ENCODE measurements at places on chromosomes 2 and 18. TPM values are rescaled to one million over a fixed set of nuclear protein-coding genes. Genes with fewer than 3 reads are reported as not detected.

- DNase-seq: no peak
Measured at GRCh38 chr18:39776766-39777165, 2178.3 kb upstream of the PIK3C3 start.

DNA sequence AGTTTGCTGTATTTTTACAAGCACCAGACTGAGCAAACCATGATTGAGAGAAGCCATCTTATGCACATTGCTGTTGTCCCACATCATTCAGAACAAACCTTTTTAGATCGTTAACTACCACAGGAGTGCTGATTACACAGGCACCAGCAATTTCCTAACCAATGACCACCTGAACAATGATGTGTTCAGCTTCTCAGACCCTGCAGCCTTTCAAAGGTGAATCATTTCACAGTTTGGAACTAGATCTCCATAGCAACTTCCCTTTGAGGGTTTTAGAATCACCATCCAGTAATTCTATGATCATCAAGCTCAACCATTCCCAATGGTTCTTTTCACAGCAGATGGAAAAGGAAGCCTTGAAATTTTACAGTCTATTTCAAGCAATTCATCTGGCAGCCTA lies 71.4 kb downstream of the OLA1 start:
- peak; percentile 62 for DNase-seq

- peak; percentile 19 for DNase-seq
Measured at GRCh38 chr18:8699948-8700347, 5.4 kb upstream of the MTCL1 start.

DNA sequence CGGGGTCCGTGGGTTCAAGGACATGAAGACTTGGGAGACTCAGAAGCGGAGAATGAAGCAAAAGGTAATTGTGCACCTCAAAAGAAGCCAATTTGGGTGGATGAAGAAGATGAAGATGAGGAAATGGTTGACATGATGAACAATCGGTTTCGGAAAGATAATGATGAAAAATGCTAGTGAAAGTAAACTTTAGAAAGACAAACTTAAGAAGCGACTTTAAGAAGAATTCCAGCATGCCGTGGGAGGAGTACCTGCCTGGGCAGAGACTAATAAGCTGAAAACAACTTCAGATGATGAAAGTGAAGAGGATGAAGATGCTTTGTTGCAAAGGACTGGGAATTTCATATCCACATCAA lies 43.5 kb downstream of the PSTPIP2 start:
- no peak for DNase-seq

DNA sequence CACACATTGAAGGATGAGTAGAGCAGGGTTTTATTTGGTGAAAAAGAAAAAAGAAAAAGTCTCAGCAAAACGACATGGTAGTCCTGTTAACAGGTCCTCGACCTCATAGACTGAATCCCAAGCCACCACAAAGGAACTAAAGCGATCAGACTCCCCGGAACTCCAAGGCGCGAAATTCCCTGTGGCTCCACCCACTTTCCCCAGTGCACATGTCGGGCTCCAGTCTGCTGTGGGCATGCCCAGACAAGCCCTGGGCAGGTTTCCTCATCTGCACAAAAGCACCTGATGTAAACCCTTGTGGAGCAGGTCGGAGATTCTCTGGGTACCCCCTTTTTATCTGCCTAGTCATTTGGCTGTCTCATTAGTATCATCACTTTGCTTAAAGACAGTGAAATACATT lies 170.7 kb upstream of the FSIP2 start:
- no peak for DNase-seq

- no peak for DNase-seq
Measured at GRCh38 chr2:58914733-58915505, 673.8 kb upstream of the FANCL start.

- DNase-seq: peak; percentile 65
Measured at GRCh38 chr2:205868773-205869333, 186.6 kb downstream of the NRP2 start.

NT5C1B gene
- not detected for total RNA-seq

- DNase-seq: no peak
Measured at GRCh38 chr2:239664216-239664810, 263.5 kb upstream of the HDAC4 start.

TLX2 gene
- 0.46 TPM for total RNA-seq

- DNase-seq: no peak
Measured at GRCh38 chr2:187509667-187510417, 44.4 kb downstream of the TFPI start.
